ENCODE measurements at places on chromosomes 2 and 18. TPM values are rescaled to one million over a fixed set of nuclear protein-coding genes. Genes with fewer than 3 reads are reported as not detected.

DNA sequence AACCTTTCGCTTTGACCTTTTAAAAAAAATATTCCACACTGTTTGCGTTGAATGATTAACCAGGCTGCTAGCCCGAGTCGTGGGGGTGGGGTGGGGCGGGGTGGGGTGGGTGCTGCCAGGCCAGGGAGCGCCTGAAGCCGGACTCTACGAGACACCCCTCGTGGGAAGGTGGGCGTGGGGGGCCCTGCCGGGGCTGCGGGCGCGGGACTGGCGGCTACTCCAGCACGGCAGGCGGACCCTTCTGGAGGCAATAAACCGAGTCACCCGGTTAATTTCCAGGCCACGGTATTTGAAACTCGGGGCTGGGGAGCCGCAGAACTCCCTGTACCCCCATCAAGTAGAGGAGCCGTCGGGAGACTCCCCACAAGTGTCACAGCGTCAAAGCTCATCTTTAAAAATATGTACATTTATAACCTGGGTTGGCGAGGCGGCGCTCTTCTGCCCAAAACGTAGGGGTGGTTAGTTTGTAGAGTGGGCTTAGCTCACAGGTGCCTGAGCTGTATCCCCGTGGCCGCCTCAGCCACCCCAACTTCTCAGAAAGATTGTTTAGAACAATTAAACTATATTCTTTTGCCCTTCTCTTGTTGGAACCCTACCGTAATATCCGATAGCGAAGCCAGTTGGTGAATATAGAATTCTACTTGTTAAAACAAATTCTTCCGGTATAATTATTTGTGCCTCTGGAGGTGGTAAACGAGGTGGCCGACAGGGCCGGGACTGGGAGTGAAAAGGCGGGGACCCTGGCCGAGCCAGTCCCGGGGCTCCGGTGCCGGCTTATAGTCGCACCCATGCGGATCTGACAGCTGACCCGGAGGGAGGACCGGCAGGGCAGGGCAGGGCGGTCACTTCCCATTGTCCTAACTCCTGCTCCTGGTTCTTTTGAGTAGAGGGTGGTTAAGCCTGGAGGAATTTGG, 1.4 kb downstream of the B3GNT2 start:
- H3K4me1 ChIP-seq = no peaks in the 10 kb centered on the region
- DNase-seq = no peak
- no peaks in the 10 kb centered on the region for H3K36me3 ChIP-seq
- H3K4me3 ChIP-seq = peak overlapping the region; percentile 90

Gene IL1RN
- total RNA-seq = not detected

- no peak overlapping the region for H3K27ac ChIP-seq
- no peaks in the 10 kb centered on the region for H3K4me1 ChIP-seq
- no peak for DNase-seq
- no peaks in the 10 kb centered on the region for H3K36me3 ChIP-seq
- H3K27me3 ChIP-seq = no peaks in the 10 kb centered on the region
These were observed 10.9 kb upstream of the EIF2AK2 start for GRCh38 chr2:37167636-37168180.

Gene FNDC4
- 18.1 TPM for total RNA-seq

DNA sequence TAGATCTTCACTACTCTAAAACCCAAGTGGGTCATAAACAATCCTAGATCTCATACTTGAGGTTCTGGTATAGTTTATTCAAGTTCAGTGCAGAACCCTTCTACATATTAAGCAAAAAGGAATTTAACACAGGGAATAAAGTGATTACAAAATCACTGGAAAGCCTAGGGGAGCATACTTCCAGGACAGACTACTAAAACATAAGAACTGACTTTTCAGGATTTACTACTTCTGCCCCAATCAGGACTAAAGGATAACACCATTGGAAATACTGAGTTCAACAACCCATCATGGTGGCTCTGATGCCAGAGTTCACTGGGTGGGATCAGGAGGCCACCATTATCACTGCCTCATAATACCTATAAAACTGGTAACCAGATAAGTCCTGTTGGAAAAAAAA, 123.6 kb downstream of the DNAH7 start:
- no peak overlapping the region for H3K4me3 ChIP-seq
- no peaks in the 10 kb centered on the region for H3K36me3 ChIP-seq
- no peak for DNase-seq
- no peak overlapping the region for H3K27ac ChIP-seq
- H3K4me1 ChIP-seq = no peaks in the 10 kb centered on the region

- H3K4me1 ChIP-seq = no peaks in the 10 kb centered on the region
- H3K27me3 ChIP-seq = no peaks in the 10 kb centered on the region
- H3K27ac ChIP-seq = no peak overlapping the region
These were observed 422.2 kb upstream of the MC4R start for GRCh38 chr18:60794802-60795201.

DNA sequence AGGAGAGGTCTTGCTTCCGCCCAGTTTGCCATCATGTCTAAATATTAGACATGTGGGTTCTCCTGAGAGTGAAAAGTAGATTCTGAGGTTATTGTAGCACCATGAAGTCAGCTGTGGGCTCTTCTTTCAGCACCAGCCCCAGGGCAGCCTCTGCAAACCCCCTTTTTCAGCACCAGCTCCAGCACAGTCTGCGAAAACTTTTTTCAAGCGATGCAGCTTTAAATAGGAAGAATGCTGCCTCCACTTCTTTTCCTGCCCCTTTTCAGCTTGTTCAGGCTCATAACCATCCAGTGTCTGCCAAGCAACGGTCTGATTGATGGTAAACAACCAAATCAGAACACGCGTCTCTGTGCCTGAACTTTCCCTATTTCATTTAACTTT, at the start of gene COL5A2:
Gene COL5A2, minus strand, starts transcription at position 192 of the 381 bp plus-strand sequence. Its CDS starts 157 bp downstream, at position 35.
- H3K27ac ChIP-seq = peak within 1 kb of the TSS; percentile 84
- H3K36me3 ChIP-seq = no peaks in the 10 kb centered on the region
- H3K4me1 ChIP-seq = peaks cover 3% of the 10 kb centered on the region
- DNase-seq = peak; percentile 79

DNA sequence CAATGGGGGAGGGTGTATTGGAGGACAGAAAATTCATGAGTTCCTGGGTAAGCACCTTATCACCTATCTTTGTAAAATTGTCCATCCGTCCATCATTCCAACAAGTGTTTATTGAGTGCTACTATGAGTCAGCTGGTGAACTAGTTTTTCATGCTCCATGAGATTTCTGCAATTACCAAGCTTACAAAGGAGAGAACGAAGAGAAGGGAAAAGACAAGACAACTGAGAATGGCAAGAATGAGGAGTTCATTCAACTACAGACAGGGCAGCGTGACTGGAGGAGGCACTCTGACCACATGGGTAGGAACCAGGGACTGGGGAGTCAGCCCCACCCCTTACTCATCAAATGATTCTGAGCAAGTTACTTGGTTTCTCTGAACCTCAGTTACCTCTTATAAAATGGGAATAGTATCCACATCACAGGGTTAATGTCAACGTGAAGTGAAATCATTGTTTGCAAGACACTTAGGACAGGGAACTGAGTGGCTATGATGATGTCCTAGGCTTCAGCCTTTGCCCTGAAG, 18.6 kb upstream of the TXNDC2 start:
- no peak overlapping the region for H3K4me3 ChIP-seq
- DNase-seq = no peak
- H3K36me3 ChIP-seq = no peaks in the 10 kb centered on the region
- no peak overlapping the region for H3K27ac ChIP-seq

Measured in ascending aorta (tissue), 2 donors.